Activated T-cell treated with anti-CD3 and anti-CD28 coated beads, Interleukin-2, amount 50 U/mL, for 72 hours (primary cell): ENCODE measurements at places on chromosomes 5 and 9. TPM values are rescaled to one million over a fixed set of nuclear protein-coding genes. Genes with fewer than 3 reads are reported as not detected.

Gene FBXL7
- total RNA-seq: not detected

DNA sequence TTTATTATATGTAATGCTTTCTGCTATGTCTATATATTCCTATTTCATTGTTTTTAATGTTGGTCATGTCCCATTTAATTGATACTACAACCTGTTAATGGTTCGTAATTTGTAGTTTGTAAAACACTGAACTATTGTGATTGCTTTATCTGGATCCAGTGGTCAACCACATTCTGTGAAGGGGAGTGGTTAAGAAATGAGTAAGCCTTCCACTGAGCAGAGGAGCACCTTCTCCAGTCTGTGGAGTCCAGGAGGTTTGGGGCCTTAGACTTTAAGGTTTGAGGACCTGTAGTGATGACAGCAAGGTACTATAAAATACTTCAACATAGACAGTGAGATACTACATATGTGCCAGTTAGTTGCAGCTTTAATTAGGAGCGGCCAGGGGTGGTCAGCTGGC lies 67.7 kb upstream of the RAD23B start:
- H3K4me3 ChIP-seq: no peak overlapping the region
- H3K27ac ChIP-seq: no peak overlapping the region
- no peaks in the 10 kb centered on the region for H3K36me3 ChIP-seq
- no peak for DNase-seq
- peaks cover 25% of the 10 kb centered on the region for H3K27me3 ChIP-seq

Gene ZNF169
- total RNA-seq: 5.0 TPM

- H3K36me3 ChIP-seq: no peaks in the 10 kb centered on the region
- H3K4me1 ChIP-seq: peaks cover 15% of the 10 kb centered on the region
- H3K27me3 ChIP-seq: no peaks in the 10 kb centered on the region
- H3K4me3 ChIP-seq: no peak overlapping the region
Observed at GRCh38 chr5:50580506-50580905, 85.9 kb upstream of the PARP8 start.

GRCh38 chr5:147446523-147446922 lies 63.3 kb downstream of the DPYSL3 start:
- no peak overlapping the region for H3K27ac ChIP-seq
- no peak for DNase-seq
- H3K4me3 ChIP-seq: no peak overlapping the region
- peaks cover 34% of the 10 kb centered on the region for H3K27me3 ChIP-seq
- no peaks in the 10 kb centered on the region for H3K36me3 ChIP-seq

DNA sequence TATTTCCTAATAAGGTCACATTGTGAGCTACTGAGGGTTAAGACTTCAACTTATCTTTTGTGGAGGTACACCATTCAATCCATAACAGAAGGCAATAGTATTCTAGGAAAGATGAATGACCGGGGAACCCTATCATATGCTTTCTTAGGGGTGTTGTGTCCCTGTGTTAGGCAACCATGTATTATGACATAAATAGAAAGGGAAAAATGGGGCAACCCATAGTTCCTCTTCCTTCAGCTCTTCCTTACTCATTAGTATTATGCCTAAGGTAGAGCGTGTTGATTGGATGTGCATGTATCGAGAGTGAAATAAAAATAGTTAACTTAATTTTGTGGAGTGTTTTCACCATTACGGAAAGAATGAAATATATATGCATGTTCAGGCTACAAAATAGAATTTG lies 6.0 kb upstream of the CCNJL start:
- H3K4me1 ChIP-seq: no peaks in the 10 kb centered on the region
- no peak for DNase-seq
- peaks cover 46% of the 10 kb centered on the region for H3K27me3 ChIP-seq
- no peaks in the 10 kb centered on the region for H3K36me3 ChIP-seq
- H3K27ac ChIP-seq: no peak overlapping the region
- no peak overlapping the region for H3K4me3 ChIP-seq
